Muscle of leg (tissue), 16 donors: ENCODE measurements at places on chromosomes 12 and 14. TPM values are rescaled to one million over a fixed set of nuclear protein-coding genes. Genes with fewer than 3 reads are reported as not detected.

- peaks cover 4% of the 10 kb centered on the region for H3K27me3 ChIP-seq
- peaks cover 21% of the 10 kb centered on the region for H3K4me1 ChIP-seq
- no peak overlapping the region for H3K27ac ChIP-seq
- no peaks in the 10 kb centered on the region for H3K36me3 ChIP-seq
These were observed 8.1 kb downstream of the LPAR5 start for GRCh38 chr12:6627616-6628015.

- H3K4me1 ChIP-seq, result peaks cover 32% of the 10 kb centered on the region
- no peak for DNase-seq
- H3K4me3 ChIP-seq, result no peak overlapping the region
- no peak overlapping the region for H3K27ac ChIP-seq
- no peaks in the 10 kb centered on the region for H3K27me3 ChIP-seq
- H3K36me3 ChIP-seq, result no peaks in the 10 kb centered on the region
These were observed 219.5 kb downstream of the KIF26A start for GRCh38 chr14:104357689-104358527.

The KRT85 gene
- polyA plus RNA-seq, result not detected

The POLE2 gene
- polyA plus RNA-seq, result 9.3 TPM
